Activated CD8-positive, alpha-beta T cell treated with anti-CD3 and anti-CD28 coated beads, Interleukin-2, amount 10 ng/mL, durations not matched to agents 7 days and 5 days (primary cell): ENCODE measurements at places on chromosomes 7 and 10. TPM values are rescaled to one million over a fixed set of nuclear protein-coding genes. Genes with fewer than 3 reads are reported as not detected.

CALML3 gene
- not detected for total RNA-seq

DNA sequence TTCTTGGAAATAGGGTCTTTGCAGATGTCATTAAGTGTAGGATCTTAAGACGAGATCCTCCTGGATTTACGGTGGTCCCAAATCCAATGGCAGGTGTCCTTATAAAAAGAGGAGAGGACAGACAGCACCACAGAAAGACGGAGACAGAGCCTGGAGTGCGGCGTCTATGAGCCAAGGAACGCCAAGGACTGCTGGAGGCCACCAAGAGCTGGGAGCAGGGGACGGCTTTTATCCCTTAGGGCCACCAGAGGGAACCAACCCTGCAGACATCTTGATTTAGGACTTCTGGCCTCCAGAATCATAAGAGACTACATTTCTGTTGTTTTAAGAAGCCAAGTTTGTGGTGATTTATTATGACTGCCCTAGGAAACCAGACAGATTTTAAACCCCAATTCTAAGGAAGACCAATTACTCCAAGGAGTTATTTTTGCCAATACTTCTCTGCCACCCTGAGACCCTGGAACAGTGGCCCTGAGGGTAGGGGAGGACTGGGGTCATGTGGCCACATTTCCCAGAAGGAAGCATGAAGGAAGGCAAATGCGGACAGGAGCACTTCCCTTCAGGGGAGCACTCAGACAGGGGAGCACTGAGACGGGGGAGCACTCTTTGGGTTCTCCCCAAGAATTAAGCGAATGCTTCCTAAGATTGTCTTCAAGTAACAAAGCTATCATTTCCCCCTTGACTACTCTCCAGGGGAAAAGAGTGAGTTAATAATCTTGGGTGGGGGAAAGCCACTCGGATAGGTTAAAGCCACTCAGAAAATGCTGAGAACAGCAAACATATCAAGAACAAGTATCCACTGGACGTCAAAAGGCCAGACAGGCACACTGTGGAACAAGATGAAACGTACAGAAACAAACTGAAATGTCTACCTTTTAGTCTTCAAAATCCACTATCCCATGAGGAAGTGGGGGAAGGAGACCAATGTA lies 67.5 kb downstream of the CHST15 start:
- DNase-seq: no peak

GRCh38 chr7:101717628-101718357 lies 88.7 kb upstream of the MYL10 start:
- no peak for DNase-seq

DNA sequence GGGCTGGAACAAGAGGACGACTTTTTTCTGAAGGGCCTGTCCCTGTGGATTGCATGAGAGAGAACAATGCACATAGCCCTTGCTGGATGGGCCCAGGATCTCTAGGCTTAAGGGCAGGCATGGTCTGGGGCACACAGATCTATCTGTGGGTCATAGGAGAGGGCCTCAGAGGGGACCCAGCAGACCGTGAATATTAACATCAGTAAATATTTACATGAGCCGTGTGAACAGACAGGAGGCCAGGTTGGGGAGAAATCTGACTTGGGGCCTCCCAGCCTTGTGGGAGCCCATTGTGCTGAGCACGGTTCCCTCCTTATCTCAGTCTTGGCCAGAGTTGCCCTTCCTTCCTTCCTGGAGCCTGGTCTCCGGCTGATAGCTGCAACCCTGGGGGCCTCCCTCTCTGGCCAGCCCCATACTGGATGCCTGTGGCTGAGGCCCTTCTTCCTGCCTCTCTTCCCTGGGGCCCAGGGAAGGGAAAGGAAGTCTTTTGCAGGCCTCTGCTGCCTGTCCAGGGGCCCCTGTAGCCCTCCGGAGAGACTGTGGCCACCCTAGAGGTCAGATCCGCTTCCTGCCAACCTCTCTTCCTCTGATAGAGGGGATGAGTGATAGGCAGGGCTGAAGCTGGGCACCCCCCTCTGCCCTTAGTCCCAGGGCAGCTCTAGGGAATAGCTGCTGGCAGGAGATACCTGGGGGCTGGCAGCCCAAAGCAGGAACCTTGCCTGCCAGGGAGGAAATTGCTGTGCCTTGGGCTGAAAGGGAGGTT lies 44.5 kb upstream of the TRIM8 start:
- no peak for DNase-seq

- no peak for DNase-seq
Measured at GRCh38 chr10:118557946-118558345, 37.5 kb downstream of the PRLHR start.

- DNase-seq: no peak
Measured at GRCh38 chr10:33190406-33190805, 144.1 kb downstream of the NRP1 start.

DNA sequence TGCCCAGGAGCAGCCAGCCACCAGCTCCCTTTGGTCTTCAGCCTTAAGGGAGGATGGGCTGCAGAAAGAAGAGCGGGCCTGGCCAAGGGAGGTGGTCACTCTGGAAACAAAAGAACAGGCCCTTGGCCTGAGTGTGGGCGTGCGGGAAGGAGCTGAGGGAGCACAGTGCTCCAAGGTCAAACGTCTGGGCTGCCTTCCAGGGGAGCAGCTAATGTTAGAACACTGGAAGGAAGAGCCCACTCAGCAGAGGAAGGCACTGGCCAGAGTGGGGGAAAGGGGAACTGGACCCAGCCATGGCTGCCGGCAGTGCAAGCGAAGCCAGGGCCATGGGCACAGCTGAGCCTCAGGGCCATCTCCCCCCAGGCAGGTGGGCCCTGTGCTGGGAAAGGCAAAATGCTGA lies 42.7 kb downstream of the FAM53B start:
- DNase-seq: no peak

DNA sequence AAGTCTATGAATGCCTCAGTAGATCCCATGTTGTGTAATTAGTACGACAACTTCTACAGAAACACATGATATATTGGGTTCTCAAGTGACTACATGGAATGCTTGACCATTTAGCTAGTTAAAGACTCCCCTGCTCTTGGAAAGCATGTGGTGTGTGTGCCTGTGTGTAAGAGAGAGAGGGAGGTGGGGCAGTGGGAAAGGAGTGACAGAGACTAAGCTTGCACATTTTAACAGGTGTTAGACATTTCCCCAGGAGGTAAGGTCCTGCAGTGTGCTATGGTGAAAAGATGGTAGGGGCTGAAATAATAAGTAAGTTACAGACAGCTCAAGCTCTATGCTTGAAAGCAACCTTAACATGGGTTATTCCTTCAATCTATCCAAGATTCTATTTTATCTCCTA lies 241.7 kb upstream of the GHITM start:
- no peak for DNase-seq

- DNase-seq: no peak
Measured at GRCh38 chr10:58968389-58968755, 208.1 kb upstream of the PHYHIPL start.

MYH16 gene
- not detected for total RNA-seq

DNA sequence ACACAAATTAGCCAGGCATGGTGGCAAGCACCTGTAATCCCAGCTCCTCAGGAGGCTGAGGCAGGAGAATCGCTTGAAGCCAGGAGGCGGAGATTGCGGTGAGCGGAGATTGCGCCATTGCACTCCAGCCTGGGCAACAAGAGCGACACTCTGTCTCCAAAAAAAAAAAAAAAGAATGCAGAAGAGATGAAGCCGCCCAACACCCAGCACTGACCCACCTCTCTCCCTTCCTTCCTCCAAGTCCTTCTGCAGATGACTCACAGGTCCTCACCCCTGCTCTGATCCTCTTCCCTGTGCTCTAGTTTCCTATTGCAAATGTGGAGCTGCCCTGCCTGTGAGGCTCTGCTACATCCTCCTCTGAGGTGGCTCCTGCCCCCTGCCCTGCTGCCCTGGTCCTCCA lies 22.0 kb upstream of the OPALIN start:
- DNase-seq: no peak

STOX1 gene
- total RNA-seq: 0.42 TPM

DNA sequence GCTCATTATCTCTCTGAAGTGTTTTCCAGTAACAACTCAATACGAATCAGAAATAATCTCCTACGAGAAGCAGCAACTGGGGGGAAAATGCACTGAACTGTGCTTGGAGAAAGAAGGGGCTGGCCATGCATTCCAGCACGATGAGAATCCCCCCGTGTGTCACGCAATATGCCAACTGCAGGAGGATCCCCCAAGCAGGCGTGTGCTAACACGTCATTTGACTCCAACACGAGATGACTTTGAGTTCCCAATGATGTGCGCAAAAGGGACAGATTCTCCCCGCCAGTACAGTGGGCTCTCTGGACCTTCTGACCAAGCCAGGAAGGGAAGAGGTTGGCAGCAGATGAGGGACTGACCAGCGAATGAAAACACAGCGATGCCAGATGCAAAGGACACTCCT lies 105.5 kb downstream of the KCNMA1 start:
- DNase-seq: no peak

DNA sequence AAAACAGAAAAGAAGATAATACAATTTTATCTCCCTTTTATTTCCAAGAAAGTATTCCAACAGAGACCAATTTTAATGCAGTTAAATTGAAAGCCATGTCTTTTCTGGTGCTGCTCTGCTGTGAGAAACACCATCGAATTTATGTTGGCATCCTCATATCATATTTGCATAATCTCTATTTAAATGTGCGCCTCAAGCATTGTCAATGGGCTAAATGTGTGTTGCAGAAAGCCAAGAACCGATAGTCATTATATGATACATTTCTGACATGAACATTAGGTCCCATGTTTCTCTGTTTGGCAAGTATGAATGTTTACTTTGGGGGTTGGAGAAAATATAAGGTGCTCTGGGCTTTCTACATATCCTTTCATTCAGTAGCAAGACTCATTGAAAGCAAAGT lies 1023.5 kb upstream of the CELF2 start:
- DNase-seq: no peak

GRCh38 chr7:3867863-3868262 lies 566.8 kb downstream of the SDK1 start:
- DNase-seq: no peak

GRCh38 chr7:4714767-4715409 lies 32.8 kb downstream of the FOXK1 start:
- DNase-seq: no peak

DNA sequence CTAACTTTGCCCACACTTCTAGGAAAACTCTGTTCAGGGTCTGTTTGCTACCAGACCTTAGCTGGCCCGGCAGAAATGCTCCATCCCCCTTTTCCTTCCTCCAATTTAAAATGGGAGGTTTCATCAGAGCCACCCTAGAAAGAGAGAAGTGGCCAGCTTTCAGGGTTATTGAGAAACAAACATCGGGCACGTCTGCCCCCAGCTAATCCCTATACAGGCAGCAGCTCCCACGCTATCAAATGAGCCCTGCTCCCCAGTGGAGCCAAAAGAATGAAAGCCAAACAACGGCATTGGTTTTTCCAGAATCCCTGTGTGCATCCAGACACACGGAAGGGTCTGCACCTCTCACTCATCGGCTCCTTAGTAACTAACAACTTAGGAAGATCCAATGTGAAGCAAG lies 132.5 kb downstream of the GRID1 start:
- no peak for DNase-seq

NUDT13 gene
- total RNA-seq: 1.7 TPM

RHOBTB1 gene
- total RNA-seq: 0.05 TPM

TRIM50 gene
- total RNA-seq: not detected

ITPRID1 gene
- total RNA-seq: not detected

DNA sequence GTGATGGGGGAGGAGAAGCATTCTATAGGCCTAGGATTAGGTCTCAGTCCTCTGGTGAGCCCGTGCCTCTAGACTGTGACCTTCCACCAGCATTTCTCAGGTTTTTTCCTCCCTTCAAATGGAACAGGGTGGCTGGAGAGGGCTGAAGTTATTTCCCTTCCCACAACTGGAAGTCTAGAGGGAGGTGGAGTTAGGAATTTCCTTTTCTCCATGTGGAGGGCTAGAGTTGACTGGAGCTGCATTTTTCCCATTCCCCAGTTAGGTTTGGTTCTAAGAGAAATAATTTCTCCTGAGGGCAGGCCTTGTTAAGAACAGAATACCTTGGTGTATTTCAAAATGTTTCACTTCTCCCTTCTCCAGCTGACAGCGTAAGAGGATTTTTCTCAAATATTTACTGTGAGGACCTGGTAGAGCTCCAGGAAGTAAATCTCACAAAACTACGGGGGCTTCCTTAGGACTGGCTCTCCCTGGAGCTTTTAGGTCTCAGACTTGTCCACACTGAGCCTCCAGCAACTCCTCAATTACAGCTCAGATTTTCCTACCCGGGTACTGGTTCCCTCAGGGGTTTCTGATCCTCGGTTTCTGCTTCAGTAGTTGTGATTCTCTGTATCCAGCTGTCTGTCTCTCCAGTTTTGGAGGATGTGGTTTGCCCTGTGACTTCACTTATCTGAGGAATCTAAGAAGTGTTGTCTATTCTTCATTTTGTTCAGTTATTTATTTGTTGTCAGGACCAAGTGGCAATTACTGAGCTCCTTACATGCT lies 6.0 kb upstream of the REEP3 start:
- peak; percentile 35 for DNase-seq

DNA sequence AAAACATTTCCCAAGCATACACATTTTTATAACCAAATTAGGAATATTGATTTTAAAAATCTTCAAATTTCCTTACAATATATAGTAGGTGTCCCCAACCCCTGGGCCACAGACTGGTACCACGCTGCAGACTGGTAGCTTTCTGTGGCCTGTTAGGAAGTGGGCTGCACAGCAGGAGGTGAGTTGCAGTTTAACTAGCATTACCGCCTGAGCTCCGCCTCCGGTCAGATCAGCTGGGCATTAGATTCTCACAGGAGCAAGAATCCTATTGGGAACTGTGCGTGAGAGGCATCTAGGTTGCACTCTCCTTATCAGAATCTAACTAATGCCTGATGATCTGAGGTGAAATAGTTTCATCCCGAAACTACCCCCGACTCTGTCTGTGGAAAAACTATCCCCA lies 62.1 kb downstream of the ZWINT start:
- DNase-seq: no peak

DNA sequence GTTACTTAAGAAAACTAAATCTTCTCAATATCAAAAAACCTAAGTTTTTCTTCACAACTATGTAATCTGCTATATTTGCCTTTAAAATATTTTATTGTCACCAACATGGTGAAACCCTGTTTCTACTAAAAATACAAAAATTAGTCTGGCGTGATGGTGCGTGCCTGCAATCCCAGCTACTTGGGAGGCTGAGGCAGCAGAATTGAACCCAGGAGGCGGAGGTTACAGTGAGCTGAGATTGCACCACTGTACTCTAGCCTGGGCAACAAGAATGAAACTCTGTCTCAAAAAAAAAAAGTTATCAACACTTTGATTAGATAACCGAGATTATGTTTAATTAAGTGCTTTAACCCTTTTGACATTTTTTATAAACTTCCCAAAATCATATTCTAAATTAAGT lies 28.3 kb upstream of the CLDN4 start:
- DNase-seq: no peak

GRCh38 chr7:40133561-40134427 lies 628 bp downstream of the MPLKIP start:
- peak; percentile 32 for DNase-seq

CYP2C19 gene
- total RNA-seq: not detected

- no peak for DNase-seq
Measured at GRCh38 chr10:9545073-9545472, 1472.6 kb upstream of the CELF2 start.

DNA sequence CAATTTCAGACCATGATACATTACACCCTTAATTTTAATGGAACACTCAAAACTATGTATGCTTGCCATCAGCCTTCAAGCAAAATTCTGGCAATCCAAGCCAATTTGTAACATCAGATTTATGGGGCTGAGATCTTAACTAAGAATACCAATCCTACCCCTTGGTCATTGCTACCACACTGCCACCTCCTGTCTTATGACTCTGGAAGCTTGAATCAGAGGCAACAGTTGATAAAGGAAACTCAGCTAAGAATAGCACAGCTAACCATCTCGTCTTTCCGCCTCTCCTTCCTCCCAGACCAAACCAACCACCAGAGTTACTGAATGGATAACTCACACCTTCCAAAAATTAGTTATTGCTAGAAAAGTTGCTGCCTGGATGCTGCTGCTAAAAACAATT lies 7.4 kb downstream of the IGF2BP3 start:
- peak; percentile 41 for DNase-seq
